CD4-positive, alpha-beta T cell (primary cell): ENCODE measurements at places on chromosomes 7 and 10. TPM values are rescaled to one million over a fixed set of nuclear protein-coding genes. Genes with fewer than 3 reads are reported as not detected.

GRCh38 chr7:138864667-138865066 lies 66.7 kb upstream of the ATP6V0A4 start:
- H3K4me3 ChIP-seq, result no peak overlapping the region
- no peak for DNase-seq
- H3K4me1 ChIP-seq, result no peaks in the 10 kb centered on the region
- no peaks in the 10 kb centered on the region for H3K27me3 ChIP-seq

DNA sequence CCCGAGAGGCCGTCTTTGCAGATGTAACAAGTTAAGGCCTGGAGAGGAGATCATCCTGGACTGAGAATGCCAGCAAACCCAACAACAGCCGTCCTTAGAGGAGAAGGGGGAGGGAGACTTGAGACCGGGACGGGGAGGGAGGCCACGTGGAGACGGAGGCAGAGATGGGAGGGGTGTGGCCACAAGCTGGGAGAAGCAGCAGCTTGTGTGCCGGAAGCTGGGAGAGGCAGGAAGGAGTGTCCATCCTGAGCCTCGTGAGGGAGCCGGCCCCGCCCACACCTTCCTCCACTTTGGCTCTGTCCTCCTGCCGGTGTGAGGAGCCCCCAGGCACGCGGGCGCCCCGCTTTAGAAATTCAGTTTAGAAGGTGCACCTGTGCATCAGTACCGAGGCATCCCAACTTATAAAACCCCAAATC lies 95.7 kb downstream of the DNAJB6 start:
- peak overlapping the region; percentile 38 for H3K4me3 ChIP-seq
- H3K27ac ChIP-seq, result no peak overlapping the region
- no peaks in the 10 kb centered on the region for H3K27me3 ChIP-seq

DNA sequence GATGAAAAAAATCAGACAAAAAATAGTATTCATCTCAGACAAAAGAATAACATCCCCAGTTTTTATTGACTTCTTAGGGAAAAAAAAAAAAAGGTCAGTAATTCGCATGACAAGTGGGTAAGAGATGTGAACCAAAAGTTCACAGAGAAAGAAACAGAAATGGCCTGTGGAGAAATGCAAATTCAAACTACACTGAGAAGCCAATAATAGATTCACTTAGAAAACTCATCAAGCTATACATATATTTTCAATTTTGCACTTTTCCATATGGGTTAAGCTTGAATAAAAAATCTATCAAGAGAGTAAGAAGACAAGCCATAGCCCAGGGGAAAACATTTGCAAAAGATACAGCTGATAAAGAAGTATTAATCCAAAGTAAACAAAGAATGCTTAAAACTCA lies 28.0 kb downstream of the HERC4 start:
- H3K27ac ChIP-seq, result no peak overlapping the region
- no peak overlapping the region for H3K4me3 ChIP-seq
- H3K27me3 ChIP-seq, result no peaks in the 10 kb centered on the region
- no peaks in the 10 kb centered on the region for H3K36me3 ChIP-seq
- H3K4me1 ChIP-seq, result no peaks in the 10 kb centered on the region

DNA sequence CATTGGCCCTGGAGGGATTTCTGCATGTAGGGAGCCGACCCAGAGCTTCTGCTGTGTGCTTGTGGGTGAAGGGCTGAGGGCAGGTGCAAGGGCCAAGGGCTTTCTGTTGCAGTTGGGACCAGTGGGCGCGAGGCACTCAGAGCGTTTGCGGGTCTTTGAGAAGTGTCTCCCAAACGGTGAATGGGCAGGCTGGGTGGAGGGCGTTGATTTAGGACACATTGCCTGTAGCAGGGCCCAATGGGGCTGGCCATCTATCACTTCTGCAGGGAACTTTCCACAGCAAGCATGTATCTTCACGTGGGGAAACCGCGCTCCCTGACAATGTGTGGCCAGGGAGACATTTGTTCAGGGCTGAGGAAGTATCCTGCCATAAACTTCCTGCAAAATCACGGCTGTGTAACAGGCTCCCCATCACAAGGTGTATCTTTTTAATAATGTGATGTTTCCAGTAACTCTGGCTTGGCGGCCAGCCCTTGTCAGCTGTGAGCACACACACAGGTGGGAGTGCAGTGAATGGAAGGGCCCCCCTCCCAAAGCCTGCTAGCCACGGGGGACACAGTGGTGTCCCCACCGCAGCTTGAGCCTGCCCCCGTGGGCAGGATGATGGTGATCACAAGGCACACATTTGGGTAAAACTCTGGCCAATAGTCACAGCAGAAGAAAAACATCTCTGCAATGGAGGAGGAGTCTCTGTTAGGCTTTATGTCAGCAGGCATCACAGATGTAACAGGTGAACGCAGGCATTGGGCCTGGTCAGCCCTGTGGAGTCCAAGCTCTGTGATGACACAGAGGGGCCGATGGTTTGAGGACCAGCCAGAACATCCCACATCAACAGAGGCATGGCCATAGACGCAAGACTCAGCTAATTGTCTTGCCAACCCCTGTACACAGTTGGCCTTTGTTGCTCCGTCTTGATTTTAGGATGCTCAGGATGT lies 84.3 kb downstream of the GLRX3 start:
- H3K36me3 ChIP-seq, result no peaks in the 10 kb centered on the region
- no peaks in the 10 kb centered on the region for H3K27me3 ChIP-seq
- no peak overlapping the region for H3K4me3 ChIP-seq

DNA sequence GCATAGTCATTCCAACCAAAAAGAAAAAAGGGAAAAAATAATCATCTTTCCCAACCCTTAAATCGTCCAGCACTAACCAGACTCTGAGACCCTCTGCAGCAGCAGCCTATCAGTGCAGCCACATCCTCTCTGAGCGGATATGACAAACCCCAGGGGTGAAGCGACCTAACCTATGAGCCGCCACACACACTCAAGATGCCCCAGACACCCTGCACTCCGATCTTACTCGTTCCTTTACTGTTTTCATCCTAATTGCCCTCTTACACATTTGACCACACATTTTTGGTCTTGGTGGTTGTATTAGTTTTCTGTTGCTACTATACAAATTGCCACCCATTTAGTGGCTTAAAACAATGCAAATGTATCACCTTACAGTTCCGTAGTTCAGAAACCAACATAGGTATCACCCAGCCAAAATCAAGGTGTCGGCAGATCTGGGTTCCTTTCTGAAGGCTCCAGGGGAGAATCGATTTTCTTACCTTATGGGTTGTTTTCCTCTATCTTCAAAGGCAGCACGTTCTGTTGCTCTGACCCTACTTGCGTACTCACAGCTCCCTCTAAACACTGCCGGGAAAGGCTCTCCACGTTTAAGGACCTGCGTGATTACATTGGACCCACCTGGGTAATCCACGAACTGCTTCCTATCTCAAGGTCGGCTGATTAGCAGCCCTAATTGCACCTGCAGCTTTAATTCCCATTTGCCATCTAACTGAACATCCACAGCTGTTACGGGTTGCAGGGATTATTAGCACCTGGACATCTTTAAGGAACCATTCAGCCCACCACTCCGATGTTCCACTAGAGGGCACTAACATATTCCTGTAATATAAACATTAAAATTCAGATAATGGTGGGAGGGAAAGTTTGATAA lies 37.3 kb upstream of the PRSS1 start:
- no peaks in the 10 kb centered on the region for H3K36me3 ChIP-seq
- H3K4me1 ChIP-seq, result peaks cover 44% of the 10 kb centered on the region
- H3K27me3 ChIP-seq, result no peaks in the 10 kb centered on the region
- peak overlapping the region; percentile 40 for H3K27ac ChIP-seq

TLX1 gene
- not detected for total RNA-seq

DNA sequence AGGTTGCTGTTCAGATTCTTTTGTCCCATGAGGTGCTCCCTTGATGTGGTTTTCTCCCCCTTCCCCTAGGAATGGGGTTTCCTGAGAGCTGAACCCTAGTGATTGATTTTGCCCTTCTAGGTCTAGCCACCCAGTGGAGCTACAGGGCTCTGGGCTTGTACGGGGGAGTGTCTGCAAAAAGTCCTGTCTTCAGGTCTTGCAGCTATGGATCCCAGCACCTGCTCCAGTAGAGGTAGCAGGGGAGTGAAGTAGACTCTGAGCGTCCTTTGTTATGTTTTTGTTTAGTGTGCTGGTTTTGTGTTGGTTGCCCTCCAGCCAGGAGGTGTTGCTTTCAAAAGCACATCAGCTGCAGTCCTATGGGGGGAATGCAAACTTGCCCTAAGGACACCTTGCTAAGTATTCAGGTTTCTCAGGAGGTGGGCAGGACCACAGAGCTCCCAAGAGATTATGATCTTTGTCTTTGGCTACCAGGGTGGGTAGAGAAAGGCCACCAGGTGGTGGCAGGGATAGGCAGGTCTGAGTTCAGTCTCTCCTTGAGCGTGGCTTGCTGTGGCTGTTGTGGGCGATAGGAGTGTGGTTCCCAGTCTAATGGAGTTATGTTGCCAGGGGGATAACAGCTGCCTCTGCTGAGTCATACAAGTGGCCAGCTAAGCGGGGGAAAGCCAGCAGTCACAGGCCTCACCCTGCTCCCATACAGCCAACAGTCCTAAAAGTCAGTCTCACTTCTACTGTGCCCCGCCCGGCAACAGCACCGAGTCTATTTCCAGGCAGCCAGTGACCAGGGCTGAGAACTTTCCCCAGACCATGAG lies 92.4 kb upstream of the JCAD start:
- H3K36me3 ChIP-seq, result no peaks in the 10 kb centered on the region
- DNase-seq, result no peak
- H3K4me3 ChIP-seq, result no peak overlapping the region

GRCh38 chr7:144459635-144460034 lies 56.1 kb upstream of the NOBOX start:
- no peaks in the 10 kb centered on the region for H3K36me3 ChIP-seq
- H3K27ac ChIP-seq, result no peak overlapping the region

FOXI2 gene
- total RNA-seq, result not detected

DNA sequence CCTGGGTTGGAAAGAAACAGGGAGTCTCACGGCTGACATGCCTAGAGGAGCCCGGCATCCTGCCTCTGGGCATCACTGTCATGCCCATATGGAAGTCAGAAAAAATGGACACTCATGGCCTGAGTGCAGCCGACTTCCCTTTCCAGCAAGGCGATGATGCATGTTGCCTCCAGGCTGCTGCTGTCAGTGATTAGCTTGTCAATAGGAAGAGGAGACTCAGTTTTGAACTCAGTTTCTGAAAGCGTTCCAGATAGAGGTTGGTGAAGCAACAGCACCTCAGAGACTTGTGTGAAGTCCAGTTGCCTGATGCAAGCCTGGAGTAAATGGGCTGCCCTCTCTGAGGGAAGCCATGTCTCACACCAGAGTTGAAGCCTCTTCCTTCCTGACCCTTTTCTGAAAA lies 148.4 kb downstream of the TPST1 start:
- H3K27ac ChIP-seq, result no peak overlapping the region
- no peaks in the 10 kb centered on the region for H3K27me3 ChIP-seq
- H3K36me3 ChIP-seq, result no peaks in the 10 kb centered on the region
- H3K4me3 ChIP-seq, result no peak overlapping the region
- DNase-seq, result no peak

DNA sequence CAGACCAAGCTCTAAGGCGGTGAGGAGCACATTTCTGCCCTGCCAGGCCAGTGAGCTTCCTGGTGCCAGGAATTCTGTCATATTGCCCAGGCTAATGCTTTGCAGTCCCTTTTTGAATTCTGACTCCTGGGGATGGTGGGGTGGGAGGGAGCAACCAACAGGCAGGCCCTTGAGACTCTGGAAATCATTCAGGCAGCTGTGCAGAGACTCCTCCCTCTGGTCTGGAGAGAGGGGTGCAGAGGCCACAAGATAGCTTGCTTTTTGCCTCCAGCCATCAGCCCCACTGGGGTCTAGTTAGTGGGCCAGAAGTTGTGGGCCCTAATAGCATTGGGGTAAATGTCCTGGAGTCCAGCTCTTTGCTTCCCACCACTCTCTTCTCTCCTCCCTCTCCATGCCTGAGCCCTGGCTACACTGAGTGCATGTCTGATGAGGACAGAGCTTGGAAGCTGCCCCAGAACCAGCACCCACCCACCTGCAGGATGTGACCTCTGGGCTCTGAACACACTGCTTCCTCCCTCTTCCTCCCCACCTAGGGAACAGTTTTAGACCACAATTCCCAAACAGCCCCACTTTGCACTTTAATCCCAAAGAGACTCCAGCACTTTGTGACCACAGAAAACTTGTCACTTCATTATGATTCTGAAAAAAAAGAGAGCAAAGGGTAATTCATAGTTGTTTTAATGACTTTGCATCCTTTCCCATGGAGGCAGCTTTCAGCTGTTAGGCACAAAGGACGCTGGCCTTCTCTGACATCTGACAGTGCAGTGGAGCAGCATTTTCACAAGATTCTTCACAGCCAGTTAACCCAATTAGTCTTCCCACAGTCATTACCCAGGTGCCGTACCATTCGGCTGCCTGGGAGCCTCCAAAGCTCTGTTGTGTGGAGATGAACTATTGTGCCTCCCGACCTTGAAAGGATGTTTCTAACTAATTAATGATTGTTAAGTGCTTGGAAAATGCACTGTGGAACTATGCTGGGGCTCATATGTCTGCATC lies 262.5 kb downstream of the TRIL start:
- no peaks in the 10 kb centered on the region for H3K27me3 ChIP-seq
- H3K27ac ChIP-seq, result no peak overlapping the region
- no peaks in the 10 kb centered on the region for H3K4me1 ChIP-seq
- no peak for DNase-seq
- no peaks in the 10 kb centered on the region for H3K36me3 ChIP-seq

AS3MT gene
- total RNA-seq, result 0.67 TPM

DNA sequence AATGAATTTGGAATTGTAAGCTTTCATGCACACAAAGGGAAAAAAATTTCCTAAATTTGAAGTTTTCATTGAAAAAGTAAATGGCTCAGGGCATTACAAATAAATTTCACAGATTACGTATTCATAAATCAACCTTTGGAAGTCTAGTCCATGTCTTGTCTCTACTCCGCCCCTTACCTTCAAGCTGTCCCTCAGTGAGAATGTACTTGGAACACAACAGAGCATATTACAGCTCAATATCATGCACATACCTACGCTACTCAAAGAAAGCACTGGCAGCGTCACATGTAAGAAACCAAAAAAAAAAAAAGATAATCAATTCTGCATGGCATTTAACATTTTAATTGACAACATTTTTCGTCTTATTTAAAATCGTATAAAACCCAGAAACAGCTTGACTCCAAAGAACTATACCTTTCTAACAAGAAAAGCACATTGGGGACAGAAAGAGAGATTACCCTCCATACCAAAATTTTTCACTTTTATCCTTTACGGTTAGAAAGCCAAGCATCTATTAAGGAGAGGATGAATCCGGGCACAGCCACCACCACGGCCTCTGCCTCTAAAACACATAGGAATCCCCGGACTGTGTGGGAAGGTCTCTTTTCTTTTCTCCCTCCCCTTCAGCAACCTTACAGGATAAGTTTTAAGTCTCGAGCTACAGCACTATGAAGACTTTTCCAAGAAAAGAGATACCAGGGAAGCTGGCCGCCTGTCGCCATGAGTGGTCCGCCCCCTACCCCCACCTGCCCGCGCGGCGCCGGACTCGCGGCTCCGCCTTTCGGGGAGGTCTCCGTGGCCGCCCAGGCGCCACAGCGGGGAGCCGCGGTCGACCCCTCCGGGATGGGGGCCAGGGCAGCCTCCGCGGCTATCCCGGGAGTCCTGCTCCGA lies 1.1 kb downstream of the JMJD1C start:
- no peak for DNase-seq
- no peaks in the 10 kb centered on the region for H3K27me3 ChIP-seq
- peak overlapping the region; percentile 91 for H3K4me3 ChIP-seq
- H3K4me1 ChIP-seq, result peaks cover 6% of the 10 kb centered on the region
- H3K36me3 ChIP-seq, result no peaks in the 10 kb centered on the region
